GM13976 (cell line): ENCODE measurements at places on chromosomes 16 and 17.

DNA sequence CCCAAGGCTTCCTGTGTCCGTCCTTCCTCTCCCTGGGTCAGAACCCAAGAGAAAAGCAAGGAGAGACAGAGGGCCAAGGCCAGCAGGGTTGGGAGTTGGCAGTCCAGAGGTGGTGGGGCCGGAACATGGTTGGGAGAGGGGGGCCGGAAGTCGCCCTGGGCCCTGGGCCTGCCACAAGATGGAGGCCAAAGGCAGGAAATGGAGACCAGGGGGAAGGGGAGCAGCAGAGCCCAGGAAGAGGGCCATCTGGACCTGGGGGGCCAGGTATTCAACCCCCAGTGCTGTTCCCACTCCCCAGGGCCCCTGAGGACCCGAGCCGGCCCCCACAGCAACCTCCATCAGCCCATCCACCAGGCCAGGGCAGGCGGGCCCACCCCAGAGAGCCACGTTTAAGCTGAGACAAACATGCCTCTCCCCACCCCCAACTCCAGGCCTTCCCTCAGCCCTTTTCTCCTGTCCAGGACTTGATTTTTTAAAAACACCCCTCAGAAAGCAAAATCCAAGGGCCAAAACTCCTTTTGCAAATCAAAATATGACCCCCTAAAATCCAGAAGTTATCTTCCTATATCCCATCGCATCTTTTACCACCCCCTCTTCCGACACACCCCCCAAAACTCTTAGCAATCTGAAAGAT lies 4.4 kb upstream of the BCL6B start:
- no peak for DNase-seq

DNA sequence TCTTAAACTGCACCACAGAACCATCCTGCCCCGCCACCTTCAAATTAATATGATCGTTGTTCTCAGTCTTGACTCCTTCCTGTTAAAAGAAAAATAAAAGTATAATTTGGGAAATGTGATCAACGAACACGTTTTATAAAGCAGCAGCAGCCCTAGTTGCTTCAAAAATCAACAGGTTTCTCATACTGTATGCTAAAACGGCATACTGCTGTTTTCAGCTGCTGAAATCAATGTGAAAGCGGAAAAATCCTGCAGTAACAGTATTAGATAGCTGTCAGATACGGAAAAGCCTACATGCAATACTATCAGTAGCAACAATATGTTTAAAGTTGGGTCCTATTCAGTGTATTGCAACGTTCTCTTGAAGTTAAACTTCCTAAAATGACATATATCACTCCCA lies 1.6 kb downstream of the SUMO2 start:
- DNase-seq: no peak

DNA sequence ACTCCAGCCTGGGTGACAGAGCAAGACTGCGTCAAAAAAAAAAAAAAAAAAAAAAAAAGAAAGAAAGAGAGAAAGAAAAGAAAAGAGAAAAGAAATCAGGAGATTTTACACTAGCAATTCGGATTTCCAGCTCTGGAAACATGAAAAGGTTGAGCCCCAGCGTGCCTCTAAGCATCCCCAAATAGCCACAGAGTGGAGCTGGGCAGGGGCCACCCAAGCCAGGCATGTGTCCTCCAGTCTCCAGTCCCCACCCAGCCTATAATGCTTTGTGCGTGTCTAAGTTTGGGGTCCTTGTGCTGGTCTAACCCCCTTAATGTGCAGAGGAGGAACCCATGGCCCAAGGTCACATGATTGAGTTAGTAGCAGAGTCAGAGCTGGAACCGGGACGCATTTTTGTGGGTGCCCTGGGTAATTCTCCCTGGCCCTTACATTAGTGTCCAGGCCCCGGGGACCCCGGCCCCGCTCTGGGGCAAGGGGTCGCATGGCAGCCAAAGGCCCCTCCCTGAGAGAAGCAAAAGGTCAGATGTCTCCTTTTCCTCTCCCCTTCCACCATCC lies 19.9 kb downstream of the ADAM11 start:
- DNase-seq: no peak

DNA sequence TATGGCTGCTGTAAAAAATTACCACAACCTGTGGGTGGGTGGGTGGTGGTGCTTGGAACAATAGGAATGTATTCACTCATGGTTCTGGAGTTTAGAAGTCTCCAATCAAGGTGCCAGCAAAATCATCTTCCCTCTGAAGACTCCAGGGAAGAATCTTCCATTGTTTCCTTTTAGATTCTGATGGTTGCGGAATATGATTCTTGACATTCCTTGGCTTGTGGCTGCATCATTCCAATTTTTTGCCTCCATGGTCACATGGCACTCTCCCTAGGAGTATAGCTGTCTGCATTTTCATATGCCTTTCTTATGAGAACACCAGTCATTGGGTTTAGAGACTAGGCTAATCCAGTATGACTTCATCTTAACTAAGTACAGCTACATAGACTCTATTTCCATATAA lies 401.0 kb downstream of the HS3ST3B1 start:
- no peak for DNase-seq

DNA sequence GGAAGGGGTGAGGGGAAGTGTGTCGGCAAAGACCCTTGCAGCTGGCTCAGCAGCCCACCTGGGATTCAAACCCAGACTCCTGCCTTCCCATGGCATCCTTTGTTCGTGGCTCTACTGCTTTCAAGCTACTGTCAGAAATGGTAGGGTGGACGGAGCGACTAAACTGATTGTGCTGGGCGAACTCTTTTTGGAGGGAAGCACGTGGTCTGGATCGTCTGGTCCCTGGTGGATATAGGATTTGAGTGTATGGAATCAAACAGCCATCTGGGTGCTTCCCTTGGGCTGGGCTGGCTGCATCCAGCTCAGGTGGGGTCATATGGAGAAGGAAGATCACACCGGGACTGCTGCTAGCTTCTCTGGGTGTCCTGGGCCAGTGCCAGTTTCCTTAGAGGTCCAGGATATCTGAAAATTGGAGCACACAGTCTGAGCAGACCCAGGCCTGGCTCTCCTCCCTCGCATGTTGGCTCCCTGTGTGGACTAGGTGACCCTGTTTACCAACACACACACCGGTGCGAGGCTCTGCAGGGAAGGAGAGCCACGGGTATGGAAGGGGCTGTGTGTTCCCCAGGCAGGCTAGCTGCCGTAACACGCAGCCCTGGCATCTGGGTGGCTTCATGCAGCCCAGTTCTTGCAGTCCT lies 8.6 kb downstream of the CMIP start:
- no peak for DNase-seq

GRCh38 chr16:56961851-56962281 lies at the start of gene CETP:
Gene CETP, plus strand, starts transcription at chr16:56961950. Its CDS starts 30 bp downstream, at chr16:56961980.
- no peak for DNase-seq
